Activated CD8-positive, alpha-beta memory T cell treated with anti-CD3 and anti-CD28 coated beads for 48 hours (primary cell): ENCODE measurements at places on chromosomes 5 and 9.

DNA sequence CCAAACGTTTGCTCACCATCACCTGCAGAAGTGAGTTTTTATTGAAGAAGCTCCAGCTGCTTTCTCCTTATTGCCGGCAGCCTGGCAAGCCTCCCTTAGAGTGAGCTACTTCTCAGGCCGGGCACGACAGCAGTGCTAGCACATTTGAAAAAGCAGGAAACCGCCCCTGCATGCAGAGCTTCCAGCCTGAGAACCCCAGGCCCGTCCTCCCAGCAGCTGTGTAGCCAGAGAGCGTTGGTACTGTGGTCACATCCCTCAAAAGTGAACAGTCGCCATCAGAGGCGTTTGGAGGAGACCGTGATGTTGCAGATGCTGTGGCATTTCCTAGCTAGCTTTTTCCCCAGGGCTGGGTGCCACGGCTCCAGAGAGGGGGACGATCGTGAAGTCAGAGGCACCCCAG, 23.5 kb downstream of the SLC25A25 start:
- DNase-seq = no peak

GRCh38 chr5:11809407-11809806, 94.8 kb downstream of the CTNND2 start:
- no peak for DNase-seq

DNA sequence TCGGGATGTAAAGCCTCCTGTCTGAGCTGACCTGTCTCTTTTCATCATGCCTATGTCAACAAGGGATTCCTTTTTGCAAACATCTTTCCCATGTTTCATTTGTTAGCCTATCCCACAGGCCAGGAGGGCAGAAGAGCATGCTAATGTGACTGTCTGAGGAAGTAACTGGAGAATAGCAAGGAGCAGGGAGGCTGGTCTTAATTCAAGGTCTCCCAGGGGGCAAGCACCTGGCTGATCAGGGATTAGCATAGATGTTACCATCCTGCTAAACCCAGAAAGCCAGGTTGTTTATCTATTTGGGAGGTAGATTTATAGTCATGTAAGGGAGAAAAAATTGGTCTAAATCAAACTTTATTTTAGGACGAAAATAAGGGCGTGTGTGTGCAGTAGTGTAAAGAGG, 36.7 kb upstream of the MAP1B start:
- DNase-seq = no peak

GRCh38 chr5:10719965-10720364, 41.1 kb downstream of the DAP start:
- DNase-seq = no peak

DNA sequence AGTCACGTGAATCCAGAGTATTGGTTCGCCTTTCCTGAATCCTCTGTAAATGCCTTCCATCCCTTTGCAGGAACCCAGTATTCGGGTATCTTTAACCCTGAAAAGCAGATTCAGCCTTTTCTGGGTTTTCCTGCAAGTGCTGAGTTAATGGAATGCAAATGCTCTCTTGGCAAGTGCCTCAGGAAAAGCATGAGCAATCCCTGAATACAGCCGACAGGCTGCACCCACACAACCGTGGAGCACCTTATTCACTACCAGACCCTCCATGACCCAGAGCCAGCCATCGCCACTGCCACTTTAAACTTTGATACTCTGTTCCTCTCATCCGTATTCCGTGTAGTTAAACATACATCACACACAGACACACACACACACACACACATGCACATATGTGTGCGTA, 54.4 kb downstream of the ZNF622 start:
- DNase-seq = no peak

DNA sequence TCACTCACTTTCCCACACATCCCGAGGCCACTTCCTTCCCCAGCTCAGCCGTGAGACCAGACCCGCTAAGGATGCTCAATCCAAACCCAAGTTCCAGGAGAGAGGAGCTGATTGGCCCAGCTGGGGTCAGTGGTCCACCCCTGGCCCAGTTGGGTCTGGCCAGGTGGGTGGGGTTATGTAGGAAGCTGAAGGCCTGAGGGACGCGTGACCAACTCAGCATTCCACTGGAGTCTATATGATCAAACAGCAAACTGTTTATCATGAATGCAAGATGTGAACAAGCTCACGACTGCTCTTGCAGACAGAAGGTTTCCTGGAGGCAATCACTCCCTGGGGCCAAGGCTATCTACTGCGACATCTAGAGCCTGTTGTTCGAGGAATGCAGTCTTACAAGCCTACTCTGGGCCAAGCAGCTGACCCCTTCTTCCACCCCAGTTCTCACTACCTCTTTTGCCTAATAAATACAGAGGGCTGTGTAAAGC, 4.9 kb upstream of the RAPGEF1 start:
- no peak for DNase-seq

DNA sequence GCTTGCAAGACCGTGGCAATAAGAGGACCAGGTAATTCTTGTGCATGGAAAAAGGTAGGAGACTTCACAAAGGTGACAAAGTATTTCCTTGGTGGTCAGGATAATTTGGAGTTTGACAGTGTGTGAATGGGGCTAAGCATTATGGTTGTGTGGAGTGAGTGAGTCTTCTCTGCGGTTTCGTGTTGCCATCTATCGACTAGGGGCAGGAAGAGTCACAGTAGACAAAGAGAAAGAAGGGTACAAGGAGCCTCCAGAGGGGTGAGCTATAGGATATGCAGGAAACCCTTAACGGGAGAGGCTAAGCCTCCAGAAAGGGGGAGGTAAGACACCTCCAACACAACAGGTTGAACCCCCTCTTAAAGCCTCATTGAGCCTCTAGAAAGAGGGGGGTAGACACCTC, 64.0 kb upstream of the RANBP6 start:
- no peak for DNase-seq

DNA sequence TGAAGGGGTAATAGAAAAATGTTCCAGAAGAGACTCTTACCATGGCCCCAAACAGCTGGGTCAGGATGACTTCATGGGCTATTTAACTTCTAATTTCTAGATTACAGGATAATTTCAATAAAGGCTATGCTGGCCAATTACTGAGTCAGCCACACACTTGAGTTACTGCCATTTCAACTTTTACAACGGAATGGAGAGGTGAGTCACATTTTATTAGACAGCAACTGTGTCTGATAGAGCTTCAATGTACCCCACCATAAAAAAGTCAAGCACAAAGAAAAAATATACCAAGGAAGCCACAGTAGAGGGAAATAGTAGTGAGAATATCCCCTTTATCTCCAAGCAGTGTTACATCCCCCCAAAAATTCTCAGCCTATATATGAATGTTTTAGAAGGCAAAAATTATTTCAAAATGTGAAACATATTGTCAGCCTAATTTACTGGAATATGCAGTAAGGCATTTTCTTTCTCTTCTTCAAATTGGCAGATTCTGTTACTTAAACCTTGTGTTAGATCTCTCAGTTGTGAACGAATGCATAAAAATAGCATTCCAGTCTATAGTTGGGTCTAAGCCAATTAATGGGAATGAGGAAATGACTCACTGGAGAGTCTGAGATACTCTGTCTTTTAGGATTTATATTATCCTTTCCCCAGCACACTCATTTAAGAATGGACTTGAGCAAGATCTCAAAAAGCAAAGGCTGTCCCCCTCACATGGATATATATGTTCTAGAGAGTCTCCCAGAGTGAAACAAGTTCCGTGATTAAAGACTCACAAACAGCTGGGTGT, 47.1 kb upstream of the RAI14 start:
- no peak for DNase-seq

DNA sequence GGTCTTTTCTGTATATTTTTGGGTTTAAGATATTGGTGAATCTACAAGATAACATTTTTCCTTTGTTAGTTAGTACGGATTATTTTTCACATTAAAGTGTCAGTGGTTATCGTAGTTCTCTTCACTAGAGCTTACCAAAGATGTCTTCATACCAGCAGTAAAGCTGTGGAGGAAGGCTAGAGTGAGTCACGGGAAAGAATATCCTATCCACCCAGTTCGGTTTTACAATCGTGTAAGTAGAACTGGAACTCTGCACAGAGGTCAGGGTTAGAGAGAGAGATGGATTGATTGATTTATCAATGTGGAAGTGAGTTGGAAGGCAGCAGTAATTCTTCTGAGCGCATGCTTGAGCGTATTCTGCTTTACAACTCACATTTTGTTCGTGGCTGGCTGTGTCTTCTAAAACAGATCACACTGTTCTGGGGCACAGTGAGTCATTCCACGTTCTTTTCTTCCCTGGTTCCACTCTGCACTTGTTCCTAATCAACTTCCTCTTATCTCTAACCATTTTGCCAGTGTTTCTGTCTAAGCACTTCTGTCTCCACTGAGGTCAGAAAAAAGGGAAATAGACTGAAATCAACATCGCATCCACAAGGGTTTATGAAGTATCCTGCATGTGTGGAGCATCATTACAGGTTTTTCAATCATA, 86.5 kb upstream of the ARRDC3 start:
- DNase-seq = no peak

DNA sequence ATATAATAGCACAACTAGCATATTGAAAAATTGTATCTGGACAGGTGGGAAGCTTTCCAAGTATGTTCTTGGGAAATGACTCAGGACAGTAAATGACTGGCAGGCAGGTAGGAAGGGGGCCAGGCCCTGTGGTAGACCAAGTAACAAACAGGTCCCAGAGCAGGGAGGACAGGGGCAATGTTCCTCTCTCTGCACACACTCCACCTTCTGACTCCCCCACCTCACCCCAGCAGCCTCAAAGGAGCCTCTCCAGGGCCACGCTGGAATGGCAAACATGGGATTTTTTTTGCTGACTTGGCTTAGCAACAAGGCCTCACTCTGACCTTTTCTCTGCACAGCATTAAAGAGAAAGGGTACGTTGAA, 31.1 kb upstream of the IQGAP2 start:
- DNase-seq = no peak

- no peak for DNase-seq
These were observed 117.5 kb downstream of the IRX2 start for GRCh38 chr5:2633992-2634391.

DNA sequence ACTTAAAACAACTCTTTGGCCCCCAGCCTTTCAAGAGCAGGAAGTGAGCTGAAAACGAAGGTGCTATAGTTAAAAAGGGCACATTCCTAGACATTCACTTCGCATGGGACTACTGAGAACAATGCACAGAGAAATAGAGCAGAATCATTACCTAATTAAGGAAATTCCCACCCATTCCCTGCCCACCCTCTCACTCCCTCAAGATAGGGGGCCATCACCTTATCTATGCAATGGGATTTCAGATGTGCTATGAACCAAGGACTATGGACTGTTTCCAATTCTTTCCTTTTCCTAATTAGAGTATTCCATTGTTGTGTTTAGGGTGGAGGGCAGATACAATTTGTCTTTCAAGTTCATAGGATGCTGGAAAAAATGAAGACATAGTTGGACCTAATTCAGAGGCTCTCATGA, 476.8 kb downstream of the CETN3 start:
- no peak for DNase-seq

- DNase-seq = no peak
These were observed 38.6 kb downstream of the RANBP6 start for GRCh38 chr9:5976674-5977397.

DNA sequence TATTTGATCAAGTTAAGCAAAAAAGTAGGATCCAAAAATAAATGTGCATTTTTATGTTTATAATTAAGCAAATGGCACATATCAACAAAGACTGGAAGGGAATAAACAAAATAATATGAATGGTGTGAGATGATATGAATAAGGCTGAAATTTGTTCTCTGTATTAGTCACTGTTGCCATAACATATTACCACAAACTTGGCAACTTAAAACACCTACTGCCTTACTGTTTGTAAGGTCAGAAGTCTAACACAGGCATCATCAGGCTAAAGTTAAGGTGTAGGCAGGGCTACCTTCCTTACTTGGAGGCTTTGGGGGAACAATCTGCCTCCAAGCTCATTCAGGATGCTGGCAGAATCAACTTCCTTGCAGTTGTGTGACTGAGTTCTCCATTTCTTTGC, 19.3 kb downstream of the PGGT1B start:
- DNase-seq = no peak

DNA sequence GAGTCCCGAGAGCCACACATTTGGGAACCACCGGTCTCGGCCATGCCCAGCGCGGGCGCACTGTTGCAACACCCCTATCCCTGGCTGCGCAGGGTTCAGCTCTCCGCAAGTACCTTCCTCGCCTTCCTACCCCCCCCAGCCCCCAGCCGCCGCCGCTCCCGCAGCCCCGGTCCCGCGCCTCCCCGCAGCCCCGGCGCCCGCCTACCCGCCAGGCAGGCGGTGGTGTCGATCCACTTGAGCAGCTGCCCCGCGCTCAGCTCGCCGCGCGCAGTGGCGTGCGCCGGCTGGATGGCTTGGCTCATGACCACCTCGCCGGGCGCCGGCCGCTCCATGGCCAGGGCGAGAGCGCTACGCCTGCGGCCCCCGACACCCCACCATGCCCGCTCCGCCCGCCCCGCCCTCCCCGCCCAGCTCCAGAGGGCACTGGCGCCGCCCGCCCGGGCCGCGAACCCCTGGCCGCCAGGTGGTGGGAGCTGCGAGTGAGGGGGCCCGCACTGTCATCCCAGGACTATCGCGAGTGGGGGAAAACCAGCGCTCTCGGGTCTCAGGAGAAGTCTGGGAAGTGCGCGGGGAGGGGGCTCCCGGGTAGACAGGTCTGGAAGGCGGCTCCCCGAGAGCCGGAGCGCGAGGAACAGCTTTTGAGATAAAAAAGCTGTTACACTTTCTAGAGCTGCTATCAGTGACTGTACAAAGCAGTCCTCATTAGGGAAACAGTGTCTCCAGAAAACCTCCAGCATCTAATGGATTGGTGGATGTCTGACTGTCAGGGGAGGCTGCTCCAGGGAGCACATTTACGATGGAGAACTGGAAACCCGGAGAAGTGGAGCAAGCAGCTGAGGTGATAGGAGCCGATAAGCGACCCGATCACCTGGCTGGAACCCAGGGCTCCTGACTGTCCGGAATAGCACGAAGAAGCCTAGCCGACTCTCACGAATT, at the start of gene ACOT12:
Gene ACOT12 (minus strand): TSS at position 352 of the 936 bp plus-strand sequence. CDS start 20 bp downstream, at position 332.
- DNase-seq = no peak

- DNase-seq = no peak
These were observed 12.9 kb downstream of the FLT4 start for GRCh38 chr5:180636403-180637075.

- DNase-seq = no peak
These were observed 1.8 kb upstream of the TLE4 start for GRCh38 chr9:79569814-79570447.

- peak; percentile 72 for DNase-seq
These were observed 15.0 kb downstream of the GLIPR2 start for GRCh38 chr9:36151316-36152210.

GRCh38 chr9:35907711-35908503, 1.4 kb upstream of the SPAAR start:
- DNase-seq = no peak

GRCh38 chr9:89482056-89482851, 15.7 kb downstream of the SEMA4D start:
- DNase-seq = no peak
